Activated CD4-positive, alpha-beta T cell treated with anti-CD3 and anti-CD28 coated beads, Interleukin-2, amount 50 U/mL, for 16 hours (primary cell): ENCODE measurements at places on chromosomes 7 and 10.

GRCh38 chr10:121284936-121285335 lies 313.3 kb downstream of the FGFR2 start:
- no peak for DNase-seq

- DNase-seq = no peak
These were observed 233.5 kb upstream of the HDAC9 start for GRCh38 chr7:18262058-18262457.

- DNase-seq = no peak
These were observed 377.2 kb upstream of the VWC2 start for GRCh38 chr7:49396229-49396628.

GRCh38 chr10:1132584-1132983 lies 76.4 kb downstream of the WDR37 start:
- DNase-seq = no peak

- DNase-seq = no peak
These were observed 43.5 kb downstream of the ANKIB1 start for GRCh38 chr7:92289321-92289720.

GRCh38 chr7:102306916-102307677 lies 20.4 kb downstream of the SH2B2 start:
- peak; percentile 72 for DNase-seq

DNA sequence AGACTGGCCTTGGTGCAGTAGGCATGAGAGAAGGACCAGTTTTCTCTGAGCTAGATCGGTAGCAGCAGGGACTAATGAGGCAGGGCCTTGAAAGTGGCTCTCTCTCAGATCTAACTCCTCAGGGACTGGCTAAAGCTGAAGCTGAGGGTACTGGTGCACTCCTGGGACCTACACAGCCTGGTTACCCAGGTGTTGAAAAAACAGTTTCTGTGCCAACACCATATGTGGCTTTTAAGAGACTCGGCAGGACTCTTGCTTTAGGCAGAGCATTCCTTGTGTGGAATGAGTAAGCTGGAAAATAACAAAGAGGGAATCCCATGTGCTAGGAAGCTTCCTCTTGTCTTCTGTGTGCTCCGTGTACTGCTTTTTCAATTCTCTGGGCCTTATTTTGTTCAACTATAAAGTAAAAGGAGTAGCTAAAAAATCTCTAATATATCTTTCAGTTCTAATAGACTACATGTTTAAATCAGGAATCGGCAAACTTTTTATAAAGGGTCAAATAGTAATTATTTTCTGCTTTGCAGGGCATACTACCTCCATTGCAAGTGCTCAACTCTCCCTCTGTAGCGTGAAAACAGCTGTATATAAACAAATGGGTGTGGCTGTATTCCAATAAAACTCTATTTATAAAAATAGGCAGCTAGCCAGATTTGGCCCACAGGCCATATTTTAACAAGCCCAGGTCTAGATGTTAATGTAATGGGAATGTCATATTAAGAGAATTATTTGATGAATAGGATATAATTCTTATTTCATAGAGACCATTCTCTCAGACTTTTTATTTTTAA lies 186.1 kb upstream of the KAT6B start:
- no peak for DNase-seq

- DNase-seq = no peak
These were observed 73.3 kb downstream of the MCU start for GRCh38 chr10:72765051-72765745.

- no peak for DNase-seq
These were observed 373.6 kb upstream of the LRGUK start for GRCh38 chr7:133753513-133753912.

DNA sequence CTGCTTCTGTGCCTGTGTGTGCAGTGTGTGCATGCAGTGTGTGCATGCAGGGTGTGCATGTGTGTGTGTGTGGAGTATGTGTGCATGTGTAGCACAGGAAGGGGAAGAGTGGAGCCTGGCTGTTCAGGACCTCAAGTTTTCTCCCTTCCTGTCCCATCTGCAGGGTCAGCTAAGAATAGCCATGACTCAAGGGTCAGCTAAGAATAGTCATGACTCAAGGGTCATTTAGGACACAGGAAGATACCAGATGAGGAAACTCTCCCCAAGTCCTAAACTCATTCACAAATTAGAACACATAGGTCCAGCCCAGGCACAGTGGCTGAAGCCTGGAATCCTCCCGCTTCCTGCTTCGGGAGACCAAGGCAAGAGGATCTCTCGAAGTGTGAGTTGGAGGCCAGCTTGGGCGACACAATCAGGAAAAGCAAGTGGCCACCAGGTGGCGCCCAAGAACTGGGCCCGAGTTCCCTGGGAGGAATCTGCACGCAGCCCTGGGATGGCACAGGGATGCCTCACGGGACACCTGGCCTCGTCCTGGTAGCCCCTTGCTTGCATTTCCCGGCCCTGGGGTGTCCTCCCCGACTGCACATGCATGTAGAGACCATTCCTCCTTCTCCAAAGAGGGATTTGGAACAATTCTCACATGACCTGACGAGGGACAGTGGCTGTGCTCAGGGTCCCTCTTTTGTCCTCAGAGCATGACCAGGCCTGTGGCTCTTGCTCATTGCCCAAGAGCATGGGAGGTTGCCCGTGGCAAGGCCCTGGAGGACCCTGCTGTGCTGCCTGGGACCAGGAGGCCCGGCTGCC lies 21.4 kb upstream of the VOPP1 start:
- peak; percentile 70 for DNase-seq

- peak; percentile 84 for DNase-seq
These were observed 40.9 kb downstream of the SMURF1 start for GRCh38 chr7:99102809-99103690.

- DNase-seq = no peak
These were observed 33.4 kb downstream of the INPP5A start for GRCh38 chr10:132570771-132571649.

GRCh38 chr7:148872188-148872587 lies 11.9 kb downstream of the EZH2 start:
- DNase-seq = no peak

DNA sequence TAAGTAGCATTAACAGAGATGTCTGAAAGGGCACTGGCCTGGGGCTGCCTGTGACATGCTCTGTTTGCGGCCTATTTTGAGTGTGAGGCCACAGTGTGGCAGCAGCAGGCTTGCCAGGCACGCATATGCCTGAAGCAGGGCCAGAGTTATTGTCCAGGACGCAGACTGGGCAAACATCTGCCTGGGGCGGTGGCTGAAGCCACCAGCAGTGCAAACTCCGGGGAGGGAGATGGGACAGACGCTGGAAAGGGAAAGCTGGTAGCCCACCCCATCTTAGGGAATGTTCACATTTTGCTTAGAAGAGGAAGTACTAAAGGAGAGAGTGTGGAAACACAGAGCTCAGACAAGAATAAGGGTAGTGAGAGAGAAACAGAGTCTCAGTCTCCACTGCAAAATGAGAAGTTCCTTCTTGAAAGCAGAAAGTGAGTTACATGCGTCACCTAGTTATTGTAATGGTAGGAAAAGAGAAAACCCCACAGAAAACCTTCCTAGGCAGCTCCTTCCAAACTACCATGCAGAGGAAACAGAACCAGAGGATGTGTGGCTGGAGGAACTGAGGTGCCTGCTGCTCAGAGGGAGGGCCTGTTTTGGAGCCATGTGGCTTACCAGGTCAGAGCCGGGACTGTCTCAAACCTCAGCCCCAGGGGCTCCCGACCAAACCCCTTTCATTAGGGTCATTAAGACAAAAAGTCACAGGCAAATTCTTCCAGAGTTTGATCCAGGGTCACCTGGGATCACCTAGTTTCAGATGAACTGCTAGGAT lies 14.5 kb downstream of the AKR1B1 start:
- no peak for DNase-seq

GRCh38 chr10:12350167-12350872 lies 973 bp downstream of the CAMK1D start:
- peak; percentile 55 for DNase-seq

DNA sequence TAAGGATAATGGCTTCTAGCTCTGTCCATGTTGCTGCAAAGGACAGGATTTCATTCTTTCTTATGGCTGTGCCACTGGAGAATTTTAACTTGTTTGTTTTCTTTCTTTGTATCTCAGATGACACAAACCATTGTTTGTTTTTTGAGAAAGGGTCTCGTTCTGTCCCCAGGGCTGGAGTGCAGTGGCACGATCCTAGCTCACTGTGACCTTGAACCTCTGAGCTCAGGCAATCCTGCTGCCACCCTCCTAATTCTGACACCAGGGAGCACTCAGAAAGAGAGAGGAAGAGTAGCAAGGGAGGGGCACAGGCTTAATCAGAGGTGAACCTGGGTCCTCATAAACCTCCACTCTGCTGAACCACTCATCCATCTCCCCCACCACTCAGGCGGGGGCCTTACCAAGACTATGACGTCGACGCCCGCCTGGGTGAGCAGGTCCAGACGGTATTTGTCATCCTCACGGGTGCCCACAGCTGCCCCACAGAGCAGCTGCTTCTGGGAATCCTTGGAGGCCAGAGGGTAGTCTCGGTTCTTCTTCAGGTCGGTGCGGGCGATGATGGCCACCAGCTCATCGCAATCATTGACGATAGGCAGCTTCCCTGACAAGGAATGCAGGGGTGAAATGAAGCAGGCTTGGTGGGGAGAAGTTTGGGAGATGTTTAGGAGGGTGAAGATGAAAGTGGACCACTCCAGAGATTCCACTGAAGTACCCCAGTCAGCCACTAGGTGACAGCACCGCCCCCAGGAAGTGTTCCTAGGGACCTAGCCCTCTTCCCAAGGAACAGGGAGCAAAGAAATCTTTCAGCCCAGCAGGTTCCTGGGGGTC lies 11.6 kb downstream of the IMPDH1 start:
- DNase-seq = peak; percentile 24

DNA sequence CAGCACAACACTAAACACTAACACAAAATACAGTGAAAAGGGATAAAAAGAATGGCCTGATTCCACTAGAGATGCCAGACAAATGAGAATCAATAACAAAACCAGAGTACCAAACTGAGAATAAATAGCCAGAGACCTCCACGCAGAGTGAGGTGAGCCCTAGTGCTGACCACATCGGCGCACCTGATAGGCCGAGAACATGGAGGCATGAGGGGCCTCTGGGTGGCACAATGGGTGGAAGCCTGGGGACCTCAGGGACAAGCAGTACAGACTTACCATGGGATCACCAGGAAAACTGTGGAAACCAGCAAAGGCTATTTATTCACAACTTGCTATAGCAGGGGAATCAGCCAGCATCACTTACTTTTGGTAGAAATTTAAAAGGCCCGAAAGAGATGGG lies 1.8 kb upstream of the CSGALNACT2 start:
- DNase-seq = no peak

DNA sequence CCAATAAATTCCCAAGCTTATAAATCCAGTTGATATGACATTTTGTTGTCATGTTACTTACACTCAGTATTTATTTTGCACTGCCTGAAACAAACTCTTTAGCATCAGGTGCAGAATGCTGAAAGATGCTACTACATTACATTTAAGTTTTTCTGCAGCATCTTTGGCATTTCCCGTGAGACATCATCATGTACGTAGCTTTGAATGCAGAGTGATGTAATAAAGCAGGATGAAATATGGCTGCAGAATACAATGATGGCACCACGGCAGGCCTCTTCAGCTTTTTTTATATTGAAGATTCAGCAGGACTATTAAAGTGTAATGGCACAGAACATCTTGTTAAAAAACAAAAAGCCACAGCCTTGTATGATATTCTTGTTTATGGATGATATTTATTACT lies 531.8 kb downstream of the NXPH1 start:
- DNase-seq = no peak

GRCh38 chr10:78419481-78420265 lies 386.0 kb downstream of the RPS24 start:
- no peak for DNase-seq

DNA sequence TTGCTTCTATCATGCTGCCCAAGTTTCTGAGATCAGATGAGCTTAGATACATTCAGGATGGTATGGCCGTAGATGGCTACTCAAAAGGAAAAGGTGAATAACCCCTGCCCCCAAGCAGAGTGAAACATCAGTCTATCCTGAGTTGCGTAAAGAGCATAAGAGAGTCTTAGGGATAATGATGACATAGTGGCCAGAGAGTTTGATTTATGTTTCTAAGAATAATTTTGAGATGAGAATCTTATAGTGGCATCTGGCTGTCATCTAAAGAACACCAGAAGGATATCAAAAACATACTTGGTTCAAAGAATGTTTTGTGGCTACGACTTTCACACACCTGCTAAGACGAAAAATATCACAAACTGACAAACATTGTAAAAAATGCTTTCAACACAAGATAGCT lies 20.6 kb downstream of the PIK3CG start:
- DNase-seq = no peak

GRCh38 chr10:57822965-57823364 lies 444.7 kb downstream of the IPMK start:
- no peak for DNase-seq

DNA sequence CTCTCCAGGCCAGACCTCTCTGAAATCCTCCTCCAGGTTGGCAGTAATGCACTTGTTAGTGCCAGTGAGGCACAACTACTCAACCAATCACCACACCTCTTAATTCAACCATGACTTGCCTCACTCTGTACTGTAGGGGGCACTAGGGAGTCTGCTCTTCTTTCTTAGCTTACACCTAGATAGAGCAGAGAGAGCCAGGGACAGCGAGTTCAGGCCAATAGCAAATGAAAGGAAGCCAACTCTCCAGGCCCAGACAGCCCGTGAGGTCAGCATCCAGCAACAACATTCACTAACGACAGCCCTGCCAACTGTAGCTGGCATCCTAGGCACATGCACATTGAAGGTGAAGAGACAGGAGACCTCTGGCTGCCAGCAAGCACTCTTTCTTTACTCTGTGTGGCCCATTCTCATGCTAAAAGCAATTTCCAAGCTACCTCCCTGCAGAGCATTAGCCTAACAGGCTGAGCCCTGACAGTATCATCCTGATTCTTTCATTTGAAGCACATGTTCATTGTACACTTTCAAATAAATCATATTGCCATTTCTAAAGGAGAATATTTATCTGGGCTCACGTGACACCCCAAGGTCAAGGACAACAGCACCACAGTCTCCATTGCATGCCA lies 136.3 kb downstream of the DPY19L1 start:
- peak; percentile 10 for DNase-seq

DNA sequence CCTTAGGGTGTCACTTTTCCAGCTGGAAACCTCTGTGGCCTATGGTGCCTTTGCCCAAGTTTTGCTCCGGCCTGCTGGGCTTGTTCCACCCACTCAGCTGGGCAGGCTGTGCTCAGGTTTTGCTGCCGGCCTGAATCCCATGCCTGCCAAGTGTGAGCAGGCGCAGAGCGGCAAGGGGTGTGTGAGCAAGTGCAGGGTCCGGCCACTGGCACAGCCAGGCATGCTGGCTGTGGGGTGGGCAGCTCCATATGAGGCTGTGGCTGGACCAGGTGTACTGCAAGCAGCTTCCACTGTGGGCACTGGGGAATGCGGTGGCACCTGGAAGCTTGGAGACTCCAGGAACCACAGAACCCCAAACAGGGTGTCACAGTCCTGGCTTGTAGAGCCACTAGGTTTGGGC lies 92.1 kb downstream of the AUTS2 start:
- no peak for DNase-seq

- peak; percentile 46 for DNase-seq
These were observed 105.9 kb upstream of the ANLN start for GRCh38 chr7:36283711-36284130.

GRCh38 chr10:4527281-4527970 lies 298.6 kb upstream of the AKR1E2 start:
- DNase-seq = no peak

DNA sequence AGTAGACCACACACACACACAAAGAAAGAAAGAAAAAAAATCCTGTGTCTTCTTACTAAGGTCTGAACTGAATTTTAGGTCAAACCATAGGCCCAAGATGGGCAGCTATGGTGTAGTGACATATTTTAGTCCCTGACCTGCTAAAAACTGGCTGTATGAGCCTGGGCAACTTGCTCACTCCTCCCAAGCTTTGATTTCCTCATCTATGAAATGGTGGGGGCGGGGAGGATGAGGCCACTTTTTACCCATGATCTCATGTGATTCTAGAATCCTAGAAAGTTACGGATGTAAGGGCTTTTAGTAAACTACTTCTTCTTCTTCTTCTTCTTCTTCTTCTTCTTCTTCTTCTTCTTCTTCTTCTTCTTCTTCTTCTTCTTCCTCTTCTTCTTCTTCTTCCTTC lies 6.1 kb upstream of the CCL24 start:
- no peak for DNase-seq
